ENCODE measurements at places on chromosomes 16 and 17. TPM values are rescaled to one million over a fixed set of nuclear protein-coding genes. Genes with fewer than 3 reads are reported as not detected.

The TPSG1 gene
- total RNA-seq, result not detected

DNA sequence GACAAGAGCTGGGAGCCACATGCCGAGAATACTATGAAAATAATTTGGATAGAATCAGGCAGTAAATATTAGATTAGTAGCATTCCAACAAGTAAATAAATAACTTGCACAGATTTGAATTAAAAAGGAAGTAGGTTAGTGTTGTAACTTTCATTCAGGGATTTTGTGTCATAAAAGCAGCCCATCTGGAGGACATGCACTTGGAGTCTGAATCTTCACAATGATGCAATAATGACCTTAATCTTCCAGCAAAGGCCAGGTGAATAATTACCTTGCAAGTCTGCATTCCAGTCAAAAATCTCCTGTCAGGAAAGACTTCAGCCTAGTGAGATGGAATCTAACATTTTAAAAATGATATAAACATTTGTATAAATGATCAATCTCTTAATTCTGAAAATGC is 518.1 kb downstream of the KCNJ2 start:
- no peak for DNase-seq

- no peak for DNase-seq
Measured at GRCh38 chr16:79767421-79768275, 167.1 kb upstream of the MAF start.

DNA sequence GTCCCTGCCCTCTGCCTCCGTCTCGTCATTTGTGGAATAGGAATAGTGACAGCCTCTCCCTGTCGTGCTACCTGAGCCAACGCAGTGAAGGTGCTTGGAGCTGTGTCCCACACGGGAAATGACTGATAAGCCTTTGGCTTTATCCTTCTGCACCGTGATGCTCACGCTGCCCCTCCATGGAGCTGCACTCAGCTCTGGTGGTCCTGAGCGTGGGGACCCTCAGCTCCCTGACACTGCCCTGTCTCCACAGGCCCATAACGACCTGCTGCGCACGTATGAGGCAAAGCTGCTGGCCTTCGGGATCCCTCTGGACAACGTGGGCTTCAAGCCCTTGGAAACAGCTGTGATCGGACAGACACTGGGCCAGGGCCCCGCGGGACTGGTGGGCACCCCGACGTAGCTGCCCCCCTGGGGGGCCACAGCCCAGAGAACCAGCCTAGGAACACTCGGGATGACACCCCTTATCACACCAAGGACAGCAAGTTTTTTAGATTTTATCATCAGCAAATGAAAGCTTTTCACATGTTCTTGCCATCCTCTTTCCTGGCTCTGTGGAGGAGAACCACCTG is 23.8 kb upstream of the DBNDD1 start:
- no peak for DNase-seq

- no peak for DNase-seq
Measured at GRCh38 chr17:68344701-68345136, 53.4 kb downstream of the ARSG start.

The TP53TG3C gene
- total RNA-seq, result not detected

- no peak for DNase-seq
Measured at GRCh38 chr17:60160829-60161501, 11.2 kb downstream of the CA4 start.

DNA sequence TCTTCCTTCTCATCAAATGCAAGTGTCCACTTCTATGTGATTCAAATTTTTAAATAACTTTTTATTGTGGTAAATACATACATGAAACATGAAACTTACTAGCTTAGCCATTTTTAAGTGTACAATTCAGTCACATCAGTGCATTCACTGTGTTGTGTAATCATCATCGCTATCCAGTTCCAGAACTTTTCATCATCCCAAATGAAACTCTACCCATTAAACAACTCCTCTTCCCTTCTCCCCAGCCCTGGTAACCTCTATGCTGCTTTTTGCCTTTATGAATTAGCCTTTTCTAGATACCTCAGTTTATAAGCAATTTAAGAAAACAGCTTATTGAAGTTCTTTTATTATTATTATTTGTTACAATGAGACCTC is 41.1 kb upstream of the IL34 start:
- DNase-seq, result no peak

DNA sequence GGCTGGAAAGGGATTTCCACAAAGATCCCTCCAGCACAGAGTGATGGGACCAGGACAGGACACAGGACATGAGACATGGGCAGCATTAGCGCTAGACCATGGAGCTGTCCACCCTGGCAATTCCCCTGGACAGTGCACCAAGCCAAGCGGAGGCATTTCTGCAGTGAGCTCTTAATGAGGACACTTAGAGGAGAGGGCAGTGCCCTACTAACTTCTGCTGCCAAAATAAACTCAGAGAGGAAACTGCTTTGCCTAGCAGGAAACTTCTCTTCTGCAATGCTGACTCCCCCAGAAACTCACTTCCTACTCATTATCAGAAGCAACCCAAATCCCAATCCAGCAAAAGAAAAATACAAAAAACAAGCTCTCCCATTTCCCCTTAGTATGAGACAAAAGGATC is 119.2 kb downstream of the HS3ST2 start:
- DNase-seq, result peak; percentile 10

DNA sequence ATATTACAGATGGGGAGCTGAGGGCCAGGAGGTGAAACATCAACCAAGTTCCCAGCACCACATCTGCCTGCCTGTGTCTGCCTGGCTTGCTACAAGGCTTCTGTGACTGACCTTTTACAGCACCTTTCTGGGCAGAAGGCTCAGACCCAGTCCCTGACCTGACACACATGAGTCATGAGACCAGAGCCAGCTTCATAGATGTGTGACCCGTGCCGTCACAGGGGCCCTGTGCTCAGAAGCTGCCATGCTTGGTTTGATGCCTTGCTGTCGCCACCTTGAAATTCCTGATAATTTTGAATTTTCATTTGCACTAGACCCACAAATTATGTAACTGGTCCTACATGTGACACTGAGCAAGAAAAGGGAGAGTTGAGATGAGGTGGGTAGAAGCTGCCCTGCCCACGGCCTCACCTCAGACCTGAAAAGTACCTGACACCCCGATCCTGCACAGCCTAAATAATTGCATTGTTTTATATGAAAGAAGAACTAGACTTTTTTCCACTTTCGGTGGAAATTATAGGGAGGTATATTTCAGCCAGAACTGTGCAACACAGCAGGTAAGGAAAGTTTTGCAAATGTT is 13.3 kb upstream of the PECAM1 start:
- no peak for DNase-seq

DNA sequence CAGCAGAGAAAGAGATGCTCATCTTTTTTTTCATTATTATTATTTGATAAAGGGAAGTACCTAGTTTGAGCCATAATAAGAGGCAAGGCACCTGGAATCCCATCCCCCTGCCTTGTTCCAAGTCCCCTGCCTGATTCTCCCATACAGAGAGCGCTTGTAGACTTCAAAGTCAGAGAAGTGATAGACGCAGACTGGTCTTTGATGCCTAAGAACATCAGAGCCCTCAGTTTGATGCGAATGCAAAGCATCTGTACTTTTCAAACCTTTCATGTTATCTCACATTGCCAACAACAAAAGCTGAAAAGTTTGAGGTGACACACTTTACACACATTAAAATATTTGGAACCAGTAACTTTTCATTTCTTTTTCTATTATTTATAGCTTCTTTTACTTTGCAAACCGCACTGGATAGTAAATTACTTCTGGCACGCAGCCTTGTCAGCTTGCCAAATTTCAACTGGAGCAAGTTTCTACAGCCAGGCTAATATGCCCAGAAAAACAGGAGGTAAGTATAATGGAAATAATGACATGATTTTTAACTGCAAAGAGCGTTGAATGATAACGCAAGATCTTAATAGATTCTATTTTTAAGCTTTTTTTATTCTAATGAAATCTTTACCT is 5.9 kb upstream of the UTP6 start:
- DNase-seq, result no peak

The C1QL1 gene
- total RNA-seq, result 1.1 TPM

DNA sequence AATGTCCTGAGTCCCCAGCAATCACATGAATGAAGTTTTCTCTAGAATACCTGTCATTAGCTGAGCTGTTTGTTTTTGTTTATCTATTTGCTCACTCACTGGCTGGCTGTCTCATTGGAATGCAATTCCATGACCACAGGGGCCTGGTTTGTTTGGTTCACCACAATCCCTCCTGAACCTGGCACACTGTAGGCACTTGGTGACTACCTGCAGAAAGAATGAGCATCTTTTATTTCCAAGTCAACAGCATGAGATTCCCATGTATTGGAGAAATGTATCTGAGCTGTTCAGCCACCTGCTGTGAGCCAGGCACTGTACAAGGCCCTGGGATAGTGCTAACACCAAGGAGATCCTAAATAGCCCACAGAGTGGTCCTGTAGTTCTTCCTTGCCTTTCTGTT is 345.1 kb downstream of the XYLT1 start:
- no peak for DNase-seq

DNA sequence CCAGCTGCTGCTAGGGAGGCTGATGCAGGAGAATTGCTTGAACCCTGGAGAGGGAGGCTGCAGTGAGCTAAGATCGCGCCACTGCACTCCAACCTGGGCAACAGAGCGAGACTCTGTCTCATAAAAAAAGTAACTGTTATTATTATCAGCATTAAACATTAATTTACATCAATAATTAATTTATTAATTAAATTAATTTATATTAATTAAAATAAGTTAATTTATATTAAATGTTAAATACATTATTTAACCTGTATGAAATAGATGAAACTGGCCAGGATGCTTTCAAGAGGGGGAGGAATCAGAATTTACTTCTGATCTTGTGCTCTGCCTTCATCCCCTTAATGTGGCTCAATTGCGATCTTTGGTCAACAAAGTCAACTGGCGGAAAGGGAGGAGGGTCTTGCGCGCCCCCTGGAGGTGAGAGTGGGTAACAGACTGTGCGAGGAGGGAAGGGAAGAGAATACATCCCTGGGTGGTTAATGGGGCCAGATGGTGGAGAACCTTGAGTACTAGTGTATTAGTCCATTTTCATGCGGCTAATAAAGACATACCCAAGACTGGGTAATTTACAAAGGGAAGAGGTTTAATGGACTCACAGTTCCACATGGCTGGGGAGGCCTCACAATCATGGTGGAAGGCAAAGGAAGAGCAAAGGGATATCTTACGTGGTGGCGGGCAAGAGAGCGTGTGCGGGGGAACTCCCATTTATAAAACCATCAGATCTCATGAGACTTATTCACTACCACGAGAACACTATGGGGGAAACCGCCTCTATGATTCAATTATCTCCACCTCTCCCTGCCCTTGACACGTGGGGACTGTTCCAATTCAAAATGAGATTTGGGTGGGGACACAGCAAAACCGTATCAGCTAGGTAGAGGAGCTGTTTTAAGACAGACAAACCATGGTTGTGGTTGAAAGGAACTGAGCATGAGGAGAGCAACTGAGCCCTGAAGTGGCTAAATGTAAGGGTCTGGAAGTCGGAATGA is 15.7 kb upstream of the CPPED1 start:
- peak; percentile 77 for DNase-seq

GRCh38 chr16:66365651-66366050 is 840 bp upstream of the CDH5 start:
- peak; percentile 67 for DNase-seq

DNA sequence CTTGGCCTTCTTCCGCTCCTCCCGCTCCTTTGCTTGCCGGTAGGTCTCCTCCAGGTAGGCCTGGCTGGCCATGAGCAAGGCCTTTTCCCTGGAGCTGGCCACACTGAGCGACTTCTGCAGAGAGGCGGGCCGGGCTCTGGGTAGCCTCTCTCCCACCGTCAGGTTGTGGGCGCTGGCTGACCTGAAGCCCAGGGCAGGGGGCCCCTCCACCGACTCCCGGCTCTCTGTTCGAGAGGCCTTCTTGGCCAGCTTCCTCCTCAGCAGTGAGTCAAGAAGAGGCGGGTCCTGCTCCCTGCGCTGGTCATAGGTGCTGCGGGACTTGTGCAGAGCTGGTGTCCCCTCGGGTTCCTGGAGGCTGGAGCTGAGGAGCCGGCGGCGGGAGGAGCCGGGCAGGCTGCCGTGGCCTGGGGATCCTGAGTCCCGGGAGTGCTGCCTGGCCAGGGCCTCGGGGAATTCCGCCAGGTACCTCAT is 12.8 kb downstream of the GPR179 start:
- DNase-seq, result no peak

The PDIA2 gene
- 3.7 TPM for total RNA-seq

DNA sequence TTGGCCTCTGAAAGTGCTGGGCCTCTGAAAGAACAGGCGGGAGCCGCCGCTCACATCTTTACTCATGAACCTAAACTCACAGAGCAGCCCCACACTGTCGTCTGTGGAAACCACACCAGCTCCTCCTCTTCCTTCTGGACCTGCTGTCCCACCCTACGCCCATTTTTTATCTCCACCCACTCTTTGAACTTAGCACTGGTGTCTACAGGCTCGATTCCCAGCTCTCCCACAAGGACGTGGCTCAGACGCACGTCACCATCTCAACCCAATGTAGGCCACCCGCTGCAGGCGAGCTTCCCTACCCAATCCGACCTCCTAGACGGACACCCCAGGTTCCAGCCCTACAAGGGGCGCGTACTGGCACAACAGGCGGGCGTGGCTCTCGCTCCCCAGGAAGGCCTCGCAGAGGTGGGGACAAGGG is 62.2 kb downstream of the NXN start:
- DNase-seq, result peak; percentile 28

DNA sequence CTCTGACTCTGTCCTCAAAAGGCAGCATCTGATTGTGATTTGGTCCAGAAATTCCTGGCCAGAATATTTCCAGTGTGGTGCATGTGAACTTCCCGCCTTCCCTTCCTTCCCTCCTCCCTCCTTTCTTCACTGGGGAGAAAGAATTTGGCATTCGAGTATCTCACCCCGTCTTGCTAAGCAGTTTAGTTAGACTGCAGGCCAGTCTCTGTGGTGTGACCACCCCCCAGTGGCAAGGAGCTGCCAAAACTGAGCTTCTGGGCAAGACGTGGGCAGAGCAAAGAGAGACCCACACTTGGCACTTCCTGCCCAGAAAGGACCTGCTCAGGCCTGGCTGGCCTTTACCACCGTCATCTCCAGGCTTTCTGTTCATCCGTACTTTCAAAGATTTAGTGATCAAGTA is 36.4 kb downstream of the SNX20 start:
- DNase-seq, result no peak

The GUCY2D gene
- total RNA-seq, result 0.22 TPM

The AHSP gene
- total RNA-seq, result not detected

GRCh38 chr16:8887431-8887765 is 5.2 kb downstream of the LITAFD start:
- DNase-seq, result no peak

All from heart right ventricle (tissue), 16 donors.